ENCODE measurements at places on chromosomes 11 and 22.

DNA sequence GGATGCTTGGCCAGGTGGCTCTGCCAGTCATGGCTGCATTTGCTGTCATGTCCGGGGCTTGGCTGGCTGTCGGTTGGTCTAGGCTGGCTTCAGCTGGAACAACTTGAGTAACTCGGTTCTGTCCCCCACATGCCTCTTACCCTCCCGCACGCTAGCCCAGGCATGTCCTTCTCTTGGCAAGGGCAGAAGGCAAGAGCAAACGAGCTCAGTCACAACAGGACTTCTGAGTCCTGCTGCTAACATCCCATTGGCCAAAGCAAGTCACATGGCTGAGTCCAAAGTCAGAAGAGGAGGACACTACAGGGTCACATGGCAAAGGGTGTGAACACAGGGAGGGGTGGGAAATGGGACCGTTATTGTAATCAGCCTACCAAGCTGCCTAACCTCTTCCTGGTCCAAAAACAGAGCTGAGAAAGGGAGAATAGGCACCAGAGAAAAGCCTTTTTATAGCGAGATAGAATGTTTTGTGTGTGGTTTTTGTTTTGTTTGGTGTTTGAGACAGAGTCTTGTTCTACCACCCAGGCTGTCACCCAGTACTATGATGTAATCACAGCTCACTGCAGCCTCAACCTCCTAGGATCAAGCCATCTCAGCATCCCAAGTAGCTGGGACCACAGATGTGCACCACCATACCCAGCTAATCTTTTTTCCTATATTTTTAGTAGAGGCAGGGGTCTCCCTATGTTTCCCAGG is 81.9 kb downstream of the MN1 start:
- DNase-seq: no peak

GRCh38 chr11:134657631-134658030 is 245.6 kb upstream of the B3GAT1 start:
- DNase-seq: no peak

DNA sequence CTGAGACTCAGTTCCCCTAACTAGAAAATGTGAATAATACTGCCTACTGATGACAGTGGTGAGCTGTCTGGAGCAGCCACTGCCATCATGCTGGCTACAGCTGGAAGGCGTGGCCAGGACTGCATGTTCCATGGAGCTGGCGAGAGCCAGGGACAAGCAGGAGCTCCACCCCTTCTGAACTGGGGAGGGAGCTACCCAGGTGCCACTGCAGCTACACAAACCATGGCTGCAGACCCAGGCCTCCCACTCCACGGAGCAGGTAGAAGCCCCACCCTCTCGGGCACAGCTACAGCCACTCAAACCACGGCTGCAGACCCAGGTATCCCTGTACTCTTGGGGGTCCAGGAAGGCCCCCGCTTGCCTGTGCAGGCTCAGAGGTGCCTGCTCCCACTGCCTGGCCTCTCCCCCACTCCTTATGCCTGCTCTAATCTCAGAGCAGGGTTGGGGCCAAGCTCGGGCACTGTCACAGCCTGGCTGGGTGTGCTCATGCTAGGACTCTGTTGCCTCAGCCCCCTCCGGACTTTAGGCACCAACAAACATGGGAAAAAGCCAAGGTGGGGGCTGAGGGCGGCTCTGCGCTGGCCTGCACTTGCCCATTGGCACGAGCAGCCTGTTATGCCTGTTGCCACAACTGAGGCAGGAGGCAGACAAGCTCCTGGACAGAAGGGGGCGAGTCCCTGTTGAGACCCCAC is 51.7 kb downstream of the RAB30 start:
- no peak for DNase-seq

DNA sequence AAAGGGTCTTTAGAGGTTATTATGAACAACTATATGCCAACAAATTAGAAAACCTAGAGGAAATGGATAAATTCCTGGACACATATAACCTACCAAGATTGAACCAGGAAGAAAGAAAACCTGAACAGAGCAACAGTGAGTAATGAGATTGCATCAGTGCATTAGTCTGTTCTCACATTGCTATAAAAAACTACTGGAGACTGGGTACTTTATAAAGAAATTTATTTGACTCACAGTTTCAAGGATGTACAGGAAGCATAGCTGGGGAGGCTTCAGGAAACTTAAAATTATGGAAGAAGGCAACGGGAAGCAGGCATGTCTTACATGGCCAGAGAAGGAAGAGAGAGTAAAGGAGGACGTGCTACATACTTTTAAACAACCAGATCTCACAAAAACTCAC is 70.8 kb upstream of the GNAZ start:
- no peak for DNase-seq

- DNase-seq: no peak
Measured at GRCh38 chr11:36196411-36196998, 92.7 kb downstream of the COMMD9 start.

- DNase-seq: no peak
Measured at GRCh38 chr11:114058026-114058706, 1.3 kb upstream of the ZBTB16 start.

DNA sequence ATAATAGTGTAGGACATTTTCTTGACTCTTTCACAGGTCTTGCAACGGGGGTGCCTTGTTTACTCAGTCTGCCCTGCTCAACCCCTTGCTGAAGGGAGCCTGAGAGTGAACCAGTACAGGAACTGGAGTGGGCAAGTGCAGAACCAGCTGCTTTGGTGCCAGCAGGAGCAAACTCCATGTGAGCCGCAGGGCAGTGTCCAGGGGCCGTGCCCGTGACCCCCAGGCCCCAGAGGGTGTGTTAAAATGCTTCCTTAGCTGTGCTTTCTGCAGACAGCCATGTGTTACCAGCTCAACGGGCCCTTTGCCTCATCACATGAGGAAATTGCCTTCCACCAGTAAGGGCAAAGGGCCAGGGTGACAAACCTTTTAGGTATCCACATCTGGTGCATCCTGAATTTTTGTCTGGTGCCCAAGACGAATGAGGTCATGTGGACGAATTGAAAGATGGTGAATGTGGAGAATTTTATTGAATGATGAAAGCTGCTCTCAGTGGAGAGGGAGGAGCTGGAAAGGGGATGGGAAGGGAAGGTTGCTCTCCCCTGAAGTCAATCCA is 53.6 kb upstream of the OR5D13 start:
- DNase-seq: no peak

DNA sequence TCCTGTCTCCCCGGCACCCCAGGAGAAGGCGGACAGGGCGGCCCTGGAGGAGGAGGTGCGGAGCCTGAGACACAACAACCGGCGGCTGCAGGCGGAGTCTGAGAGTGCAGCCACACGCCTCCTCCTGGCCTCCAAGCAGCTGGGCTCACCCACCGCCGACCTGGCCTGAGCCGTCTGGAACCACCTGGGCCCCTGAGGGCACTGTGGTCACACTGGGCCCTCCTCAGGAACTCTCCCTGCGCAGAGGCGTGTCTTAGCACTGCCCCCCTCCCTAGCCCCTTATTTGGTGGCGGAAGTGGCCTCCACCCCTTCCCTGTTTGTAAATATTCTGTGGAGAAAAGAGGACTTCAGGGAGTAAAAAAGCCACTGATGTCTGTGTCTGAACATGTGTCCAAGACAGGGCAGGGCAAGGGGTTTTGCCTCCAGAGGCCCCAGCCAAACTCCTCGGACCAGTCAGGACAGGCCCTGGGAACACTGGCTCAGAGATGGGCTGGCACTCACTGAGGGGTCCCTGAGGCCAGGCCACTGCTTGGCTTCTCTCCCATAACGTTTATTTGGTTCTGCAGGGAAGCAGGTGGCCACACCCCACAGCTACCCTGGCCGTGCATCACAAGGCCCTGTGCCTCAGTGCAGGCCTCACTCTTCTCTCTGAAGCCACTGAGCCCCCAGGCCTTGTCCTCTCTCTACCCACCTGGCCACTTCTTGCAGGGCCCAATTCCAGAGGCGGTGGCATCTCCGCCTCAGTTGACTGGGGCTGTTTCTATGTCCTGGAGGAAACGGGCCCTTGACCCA is 12.0 kb downstream of the RELA start:
- no peak for DNase-seq

DNA sequence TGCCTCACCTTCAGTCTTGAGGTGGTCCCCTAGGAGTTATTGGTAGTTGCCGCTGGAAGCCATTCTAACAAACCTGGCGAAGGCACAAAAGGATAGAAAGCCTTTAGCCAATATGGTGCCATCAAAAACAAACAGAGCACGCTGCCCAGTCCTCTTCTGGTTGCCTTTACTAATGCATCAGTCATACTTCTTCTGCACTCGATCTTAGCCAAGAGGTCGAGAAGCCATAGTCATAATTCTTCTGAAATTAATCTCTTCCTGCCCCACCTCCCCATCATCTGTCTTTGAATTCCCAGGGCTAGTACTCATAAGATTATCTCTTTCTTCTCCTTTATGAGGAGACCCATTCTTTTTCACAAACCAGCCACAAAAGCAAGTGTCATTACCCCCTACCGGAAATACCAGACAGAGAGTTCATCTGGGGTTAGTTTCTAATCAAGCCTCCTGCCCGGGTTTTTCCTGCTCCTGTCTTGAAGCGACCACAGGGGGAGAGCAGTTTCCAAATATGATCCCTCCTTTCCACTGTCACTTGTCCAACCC is 21.4 kb upstream of the EHF start:
- DNase-seq: no peak

DNA sequence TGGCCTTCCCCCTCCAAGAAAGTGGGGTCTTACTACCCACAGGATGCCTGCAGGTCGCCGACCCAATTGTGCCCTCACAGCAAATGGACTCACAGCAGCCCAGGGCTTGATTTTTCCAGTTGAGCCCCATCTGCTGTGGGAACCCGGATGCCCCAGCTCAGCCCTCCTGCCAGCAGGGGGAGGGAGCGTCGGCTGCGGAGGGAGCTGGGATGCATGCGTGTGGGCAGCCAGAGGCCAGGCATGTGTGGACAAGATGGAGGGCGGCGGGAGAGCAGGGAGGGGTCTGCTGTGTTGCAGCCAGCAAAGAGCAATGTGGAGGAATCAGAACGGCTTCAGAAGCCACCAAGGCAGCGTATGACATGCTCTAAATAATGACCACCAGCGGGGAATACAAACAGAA is 41.0 kb upstream of the EIF3D start:
- DNase-seq: no peak

DNA sequence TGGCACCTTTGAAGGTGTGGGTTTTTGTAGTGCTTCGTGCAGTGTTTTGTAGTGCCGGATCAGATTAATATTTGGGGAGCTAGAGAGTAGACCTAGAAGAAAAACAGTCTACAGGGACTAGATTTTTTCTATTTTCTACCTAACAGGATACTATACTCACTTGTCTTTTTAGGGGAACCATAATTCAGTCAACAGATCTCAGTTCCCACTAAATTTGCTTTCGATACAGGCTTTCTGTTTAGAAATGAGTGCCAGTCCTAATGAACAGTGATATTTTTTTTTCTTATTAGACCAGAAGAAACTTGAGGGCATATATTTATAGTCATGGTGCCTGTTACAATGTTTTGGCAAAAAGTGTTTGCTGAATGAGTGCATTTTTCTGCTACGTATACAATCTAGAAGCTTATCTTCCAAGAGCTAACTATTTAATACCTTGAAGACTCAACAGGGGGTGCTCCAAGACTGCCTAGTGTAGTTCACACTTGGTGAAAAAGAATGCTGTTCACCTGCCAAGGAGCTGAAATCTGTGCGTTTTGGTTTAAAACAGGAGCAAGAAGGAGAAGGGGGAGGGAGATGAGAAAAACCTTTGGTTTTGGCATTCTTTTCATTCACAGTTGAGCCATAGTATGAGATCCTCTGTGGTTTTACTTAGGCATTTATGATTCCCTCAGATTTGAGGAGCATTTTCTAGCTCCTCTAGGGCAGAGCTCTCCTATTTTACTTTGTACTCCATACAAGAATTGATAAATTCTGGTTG is 44.9 kb upstream of the VSTM5 start:
- DNase-seq: peak; percentile 47

- no peak for DNase-seq
Measured at GRCh38 chr11:24514219-24514594, 17.4 kb downstream of the LUZP2 start.

DNA sequence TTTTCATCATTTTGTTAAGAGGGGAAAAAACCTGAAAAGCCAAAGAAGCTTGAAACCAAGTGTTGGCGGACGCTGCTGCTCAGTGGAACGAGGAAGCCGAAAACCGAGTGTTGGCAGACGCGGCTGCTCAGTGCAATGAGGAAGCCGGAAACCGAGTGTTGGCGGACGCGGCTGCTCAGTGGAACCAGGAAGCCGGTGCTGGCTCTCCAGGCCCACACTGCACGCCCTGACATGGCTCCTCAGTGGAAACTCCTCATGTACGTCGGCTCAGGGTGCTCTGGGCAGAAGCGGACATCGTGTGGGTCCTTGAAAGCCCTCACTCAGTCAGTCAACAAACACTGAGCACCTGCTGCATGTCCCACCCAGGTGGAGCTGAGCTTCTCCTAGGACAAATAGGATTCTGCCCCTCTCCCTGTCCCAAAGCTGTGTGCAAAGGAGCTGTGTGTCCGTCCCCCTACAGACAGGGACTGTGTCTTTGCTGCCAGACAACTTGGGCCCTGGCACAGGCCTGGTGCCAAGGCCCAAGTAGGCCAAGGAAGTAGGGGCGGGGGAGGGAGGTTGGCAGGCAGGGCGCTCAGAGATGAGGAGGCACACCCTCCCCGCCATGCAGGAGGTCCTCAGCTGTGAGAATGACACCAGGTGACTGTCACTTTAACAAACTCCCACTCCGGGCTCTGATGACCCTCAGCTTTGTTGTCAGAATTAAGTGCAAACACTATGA is 37.3 kb downstream of the PHF21B start:
- DNase-seq: peak; percentile 61

DNA sequence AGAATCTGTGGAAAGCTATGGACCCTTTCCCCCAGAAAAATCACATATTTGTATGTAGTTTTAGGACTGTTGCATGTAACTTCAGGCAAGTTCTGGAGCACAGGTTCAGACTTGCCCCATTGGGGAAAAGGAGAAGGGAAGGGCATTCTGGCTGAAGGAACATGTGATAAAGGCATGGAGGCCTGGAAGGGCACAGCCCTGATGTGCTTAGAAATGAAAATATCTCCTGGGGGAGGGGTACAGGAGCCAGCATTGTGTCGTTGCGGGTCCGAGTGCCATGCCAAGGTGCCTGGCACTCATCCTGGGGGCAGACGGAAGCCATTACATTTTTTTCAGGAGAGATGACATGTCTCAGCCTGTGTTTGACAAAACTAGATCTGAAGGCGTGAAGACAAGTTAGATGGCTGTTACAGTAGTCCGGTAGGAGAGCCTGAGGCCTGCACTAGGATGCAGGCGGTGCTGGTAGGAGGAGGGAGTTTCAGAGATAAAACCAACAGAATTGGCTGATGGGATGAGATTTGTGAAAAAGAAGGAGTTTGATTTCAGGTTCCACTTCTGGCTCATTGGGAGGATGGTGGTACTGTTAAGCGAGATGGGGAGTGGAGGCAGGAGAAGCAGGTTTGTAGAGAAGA is 96.9 kb downstream of the TEAD1 start:
- no peak for DNase-seq

DNA sequence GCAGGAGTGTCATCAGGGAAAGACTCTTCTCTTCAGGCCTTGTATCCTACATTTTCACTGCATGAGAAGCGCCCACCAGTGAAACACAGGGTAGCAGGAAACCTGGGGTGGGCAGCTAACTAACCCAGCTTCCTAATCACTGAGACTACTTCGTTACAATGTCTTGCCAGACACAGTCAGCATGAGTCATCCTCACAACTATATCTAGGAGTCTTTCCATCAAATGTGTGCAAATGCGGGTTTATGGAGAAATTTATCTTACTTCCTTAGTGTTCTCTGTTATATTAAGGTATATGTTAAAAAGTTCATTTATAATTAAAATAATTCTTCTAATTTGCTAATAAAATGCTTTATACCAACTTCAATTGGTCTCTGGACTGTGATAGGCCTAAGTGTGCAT is 79.9 kb upstream of the RAB1B start:
- DNase-seq: no peak
